ENCODE measurements at places on chromosomes 4 and X.

GRCh38 chr4:168119890-168120289 is 27.6 kb downstream of the ANXA10 start:
- no peak for DNase-seq

GRCh38 chr4:6221851-6222760 is 21.8 kb upstream of the JAKMIP1 start:
- DNase-seq = peak; percentile 71

DNA sequence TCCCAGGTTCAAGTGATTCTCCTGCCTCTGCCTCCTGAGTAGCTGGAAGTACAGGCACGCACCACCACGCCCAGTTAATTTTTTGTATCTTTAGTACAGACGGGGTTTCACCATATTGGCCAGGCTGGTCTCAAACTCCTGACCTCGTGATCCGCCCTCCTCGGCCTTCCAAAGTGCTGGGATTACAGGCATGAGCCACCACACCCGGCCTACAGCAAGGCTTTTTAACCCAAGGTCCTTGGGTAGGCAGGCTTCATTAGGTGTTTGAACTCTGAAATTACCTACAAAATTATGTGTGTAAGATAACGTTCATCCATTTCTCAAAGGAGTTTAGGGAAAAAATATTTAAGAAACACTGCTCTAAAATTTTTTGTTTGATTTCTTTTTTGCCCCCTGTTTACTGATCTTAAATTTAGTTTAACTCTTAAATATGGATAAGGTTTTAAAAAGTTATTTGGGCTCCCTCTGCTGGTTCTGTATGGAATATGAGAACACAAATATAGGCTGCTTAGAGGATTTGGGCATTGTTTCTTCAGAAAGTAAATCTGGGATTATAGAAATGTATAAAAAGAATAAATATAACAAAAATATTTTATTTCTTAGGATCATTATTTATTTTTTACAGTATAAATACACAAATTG is 92.8 kb downstream of the CBR4 start:
- DNase-seq = peak; percentile 37

DNA sequence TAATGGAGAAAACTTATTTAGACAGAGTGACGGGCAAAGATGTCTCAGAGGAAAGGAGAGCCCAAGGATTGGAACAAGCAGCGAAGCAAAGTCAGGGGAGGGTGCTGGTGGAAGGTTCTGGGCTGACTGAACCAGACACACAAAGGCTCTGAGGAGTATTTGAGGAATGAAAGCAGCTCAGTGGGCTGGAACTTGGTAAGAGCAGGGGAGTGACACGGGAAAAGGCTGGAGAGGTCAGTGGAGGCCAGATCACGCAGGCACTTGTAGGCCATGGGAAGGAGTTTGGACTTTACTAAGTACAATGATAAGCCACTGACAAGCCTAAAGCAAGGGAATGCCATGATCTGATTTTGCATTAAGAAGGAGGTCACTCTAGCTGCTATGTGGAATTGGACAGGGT is 71.4 kb downstream of the TSC22D3 start:
- DNase-seq = no peak

DNA sequence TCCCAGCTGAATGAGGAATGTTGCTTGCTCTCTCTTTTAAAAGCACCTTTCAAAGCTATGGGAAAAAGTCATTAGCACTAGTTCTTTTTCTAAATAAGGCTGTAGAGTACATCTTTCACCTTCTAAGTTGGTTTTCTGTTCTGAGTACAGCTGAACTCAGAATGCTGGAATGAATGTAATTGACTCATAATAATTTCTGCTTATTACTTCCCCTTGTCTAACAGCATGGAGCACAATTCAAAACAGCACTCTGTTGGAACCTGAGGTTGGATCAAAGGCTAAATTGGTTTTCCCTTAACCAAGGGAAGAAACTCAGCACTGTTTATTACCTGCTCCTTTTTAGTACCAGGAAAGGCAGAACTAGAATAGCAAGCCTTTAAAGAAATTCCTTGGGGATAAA is 33.5 kb upstream of the CYP2U1 start:
- no peak for DNase-seq

DNA sequence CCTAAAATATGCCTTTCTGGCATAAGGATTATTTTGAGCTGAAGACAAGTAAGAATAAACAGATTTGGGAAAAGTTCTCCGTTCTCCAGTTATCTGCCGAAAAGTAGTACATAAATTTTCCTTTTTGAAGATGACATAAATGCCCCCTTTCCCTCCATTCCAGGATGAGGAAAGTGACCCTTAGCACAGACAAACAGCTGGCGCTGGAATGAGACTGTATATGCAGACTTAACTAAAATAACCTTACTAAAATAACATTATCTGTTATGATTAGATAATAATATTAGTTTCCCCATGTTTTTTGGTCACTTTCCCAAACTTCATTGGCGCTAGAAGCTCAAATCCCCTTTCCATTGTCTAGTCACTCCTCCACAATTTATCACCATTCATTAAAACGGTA is 21.5 kb downstream of the PDGFC start:
- no peak for DNase-seq

DNA sequence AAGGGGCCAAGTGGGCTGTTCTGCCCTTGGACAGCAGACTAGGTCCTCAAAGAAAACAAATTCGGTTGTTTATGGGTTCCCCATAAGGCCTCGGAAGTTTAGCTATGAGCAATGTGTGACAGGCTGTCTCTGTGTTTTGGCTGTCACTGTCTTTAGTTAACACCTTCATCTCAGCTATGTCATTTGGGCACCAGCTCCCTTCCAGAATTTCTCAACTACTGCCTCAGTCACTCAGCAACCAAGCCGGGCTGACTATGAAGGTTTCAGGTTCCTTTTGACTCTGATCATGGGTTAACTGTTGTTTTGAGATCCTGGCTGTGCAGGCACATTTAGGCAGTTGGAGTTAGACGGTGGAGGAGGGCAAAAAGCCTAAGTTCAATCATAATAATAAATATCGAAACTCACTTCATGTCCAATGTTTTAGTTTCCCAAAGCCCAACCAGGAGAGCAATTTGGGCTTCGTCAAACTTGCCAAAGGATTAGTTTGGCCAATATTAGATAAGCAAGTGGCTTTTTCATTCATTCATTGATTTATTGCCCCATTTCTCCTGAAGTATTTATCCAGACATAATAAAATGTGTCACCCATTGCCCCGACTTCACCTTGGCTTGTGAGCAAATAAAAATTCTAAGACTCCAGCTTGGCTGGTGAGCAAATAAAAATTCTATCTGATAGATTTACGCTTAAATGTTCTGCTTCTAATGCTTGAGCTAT is 9.1 kb upstream of the PAGE1 start:
- DNase-seq = no peak

DNA sequence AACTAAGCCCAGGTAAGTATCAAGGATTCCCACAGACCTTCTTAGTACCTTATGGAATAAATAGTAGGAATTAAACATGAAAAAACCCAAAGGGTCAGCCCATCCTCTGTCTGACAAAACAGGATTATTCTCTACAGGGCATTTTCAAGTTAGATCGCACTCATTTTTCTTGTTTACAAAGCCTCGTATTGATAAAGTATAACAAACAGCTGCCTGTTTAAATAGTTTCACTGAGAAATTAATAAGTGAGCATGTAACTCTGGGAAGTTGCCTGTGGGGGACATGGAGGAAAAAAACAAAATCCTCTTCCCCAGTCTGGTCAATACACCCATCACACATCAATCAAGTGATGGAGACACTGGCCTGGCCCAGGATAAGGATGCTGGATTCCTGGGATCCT is 48.5 kb downstream of the MAML3 start:
- DNase-seq = no peak

- DNase-seq = no peak
Measured at GRCh38 chrX:13654116-13654515, 1.2 kb downstream of the TCEANC start.

- no peak for DNase-seq
Measured at GRCh38 chr4:124943145-124943889, 230.8 kb upstream of the ANKRD50 start.

DNA sequence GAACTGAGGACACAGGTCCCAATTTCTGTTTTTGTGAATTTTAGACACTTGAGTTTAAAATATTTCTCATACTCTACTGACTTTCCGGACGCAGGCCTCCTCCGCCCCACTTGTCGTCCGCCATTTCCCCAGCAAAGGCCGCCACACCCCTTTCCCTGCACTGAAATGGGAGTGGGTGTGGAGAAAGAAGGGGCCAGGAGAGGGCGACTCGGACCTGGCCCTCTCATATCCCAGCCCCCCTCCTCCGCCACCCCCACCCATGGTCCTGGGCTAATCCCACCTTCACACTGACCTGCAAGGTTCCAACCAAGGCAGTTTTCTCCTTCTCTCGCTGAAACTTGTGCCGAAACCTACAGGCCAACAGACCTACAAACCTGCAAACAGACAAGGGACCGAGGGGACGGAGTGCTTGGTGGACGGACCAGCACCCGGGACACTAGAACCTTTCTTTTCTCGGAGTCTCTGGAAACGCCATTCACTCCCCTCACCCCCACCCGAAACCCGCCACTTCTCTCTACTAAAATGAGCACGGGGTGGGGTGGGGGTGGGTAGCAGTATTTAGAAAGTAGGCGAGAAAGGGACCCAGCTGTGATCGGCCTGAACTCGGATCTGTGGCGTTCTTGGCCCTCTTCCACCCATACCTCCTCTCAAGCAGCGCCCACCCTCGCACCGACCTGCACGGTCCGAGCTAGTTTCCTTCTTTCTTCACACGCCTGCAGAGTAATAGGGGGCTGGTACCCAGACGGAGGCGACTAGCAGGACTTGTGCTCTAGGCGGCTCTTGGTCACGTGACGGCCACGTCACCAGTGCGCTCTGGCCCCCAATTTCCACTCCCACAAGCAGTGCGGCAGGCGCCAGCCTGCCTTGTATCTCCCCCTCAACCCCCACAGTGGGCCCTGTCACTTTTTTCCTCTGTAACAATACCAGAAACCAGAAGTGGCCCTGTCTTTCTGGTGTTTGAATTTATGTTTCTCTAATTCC is at the start of gene ARMCX6:
TSS of gene ARMCX6 (minus strand) at position 790 of the 981 bp plus-strand sequence. CDS start 1,380 bp downstream, outside the sequence.
- peak; percentile 76 for DNase-seq

DNA sequence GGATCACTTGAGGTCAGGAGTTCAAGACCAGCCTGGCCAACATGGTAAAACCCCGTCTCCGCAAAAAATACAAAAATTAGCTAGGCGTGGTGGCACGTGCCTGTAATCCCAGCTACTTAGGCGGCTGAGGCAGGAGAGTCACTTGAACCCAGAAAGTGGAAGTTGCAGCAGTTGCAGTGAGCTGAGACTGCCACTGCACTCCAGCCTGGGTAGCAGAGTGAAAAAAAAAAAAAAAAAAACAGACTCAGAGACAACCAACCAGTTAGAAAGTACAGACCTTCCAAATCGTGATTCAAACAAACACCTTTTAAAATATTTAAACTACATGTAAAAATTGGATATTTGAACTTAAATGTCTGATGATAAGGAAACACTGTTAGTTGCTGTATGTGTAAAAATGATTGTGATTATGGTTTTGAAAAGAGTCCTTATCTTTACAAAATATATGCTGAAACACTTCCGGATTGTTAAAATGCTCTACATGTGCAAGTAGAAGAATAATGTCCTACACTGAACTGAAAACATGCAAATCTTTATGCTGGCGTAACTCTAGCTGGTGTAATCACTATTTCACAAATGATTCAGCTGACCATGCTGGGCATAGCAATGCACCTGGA is 37.8 kb downstream of the SH3KBP1 start:
- DNase-seq = no peak

GRCh38 chr4:166458756-166459155 is 585.7 kb downstream of the TLL1 start:
- DNase-seq = no peak

DNA sequence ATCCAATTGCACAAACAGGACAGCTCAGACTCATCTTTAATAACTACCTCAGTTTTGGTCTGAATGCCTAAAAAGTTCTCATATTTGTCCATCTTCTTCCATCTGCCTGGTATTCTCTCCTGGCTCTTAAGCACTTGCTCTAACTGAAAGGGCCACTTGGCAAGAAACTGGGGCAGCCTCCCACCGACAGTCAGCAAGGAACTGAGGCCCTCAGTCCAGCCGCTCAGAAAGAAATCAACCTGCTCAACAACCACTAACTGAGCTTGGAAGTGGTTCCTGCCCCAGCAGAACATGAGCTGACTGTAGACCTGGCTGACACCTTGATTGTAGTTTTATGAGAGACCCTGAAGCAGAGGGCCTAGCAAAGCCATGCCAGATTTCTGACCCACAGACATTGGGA is 84.4 kb downstream of the PPEF2 start:
- DNase-seq = no peak

DNA sequence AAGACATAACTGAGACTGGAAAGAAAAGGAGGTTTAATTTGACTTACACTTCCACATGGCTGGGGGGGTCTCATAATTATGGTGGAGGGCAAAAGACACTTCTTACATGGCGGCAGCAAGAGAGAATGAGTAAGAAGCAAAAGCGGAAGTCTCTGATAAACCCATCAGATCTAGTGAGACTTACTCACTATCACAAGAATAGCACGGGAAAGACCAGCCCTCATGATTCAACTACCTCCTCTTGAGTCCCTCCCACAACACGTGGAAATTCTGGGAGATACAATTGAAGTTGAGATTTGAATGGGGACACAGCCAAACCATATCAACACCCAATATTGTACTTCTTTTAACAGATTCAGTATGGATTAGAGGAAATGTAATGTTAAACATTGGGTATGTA is 646.6 kb downstream of the ANKRD50 start:
- no peak for DNase-seq

- DNase-seq = no peak
Measured at GRCh38 chrX:3728454-3728853, 15.0 kb upstream of the PRKX start.

DNA sequence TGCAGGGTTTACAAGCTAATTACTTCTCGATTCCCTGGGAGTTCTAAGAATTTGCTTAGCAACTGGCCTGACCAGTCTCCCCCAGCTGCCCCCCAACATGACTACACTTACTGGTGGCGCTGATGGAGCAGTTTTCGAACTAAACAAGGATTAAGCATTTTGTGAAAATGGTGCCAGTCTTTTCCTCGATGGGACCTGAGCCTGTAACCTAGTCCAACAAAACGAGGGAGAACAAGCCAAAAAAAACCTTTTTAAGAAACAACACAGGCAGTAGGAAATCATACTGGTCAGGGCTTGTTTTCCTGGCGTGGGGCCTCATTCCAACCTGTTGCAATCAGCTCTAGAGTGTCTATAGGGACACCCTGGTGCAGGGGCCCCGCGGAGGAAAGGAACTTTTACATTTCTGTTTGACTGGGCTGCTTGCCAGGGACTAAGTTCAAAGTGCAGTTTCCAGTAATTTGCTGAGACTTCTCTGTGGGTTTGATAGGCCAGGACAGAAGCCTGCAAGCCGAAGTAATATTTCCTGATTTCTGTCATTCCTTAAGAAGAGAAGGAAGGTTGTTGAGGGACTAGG is 158.7 kb downstream of the SPRY1 start:
- no peak for DNase-seq

GRCh38 chr4:1991596-1992434 is 17.0 kb downstream of the NELFA start:
- no peak for DNase-seq

GRCh38 chrX:2391869-2392606 is 108.7 kb downstream of the DHRSX start:
- no peak for DNase-seq

GRCh38 chrX:28843817-28844216 is 256.6 kb downstream of the IL1RAPL1 start:
- no peak for DNase-seq
